CD4-positive, alpha-beta T cell treated with Interleukin-21 for 1 hour (primary cell): ENCODE measurements at places on chromosomes 12 and 14.
A peak's percentile ranks its signal among the peaks of the same experiment; 100 is the strongest.

GRCh38 chr12:124422570-124423523 is 128.0 kb downstream of the RFLNA start:
- DNase-seq: no peak

DNA sequence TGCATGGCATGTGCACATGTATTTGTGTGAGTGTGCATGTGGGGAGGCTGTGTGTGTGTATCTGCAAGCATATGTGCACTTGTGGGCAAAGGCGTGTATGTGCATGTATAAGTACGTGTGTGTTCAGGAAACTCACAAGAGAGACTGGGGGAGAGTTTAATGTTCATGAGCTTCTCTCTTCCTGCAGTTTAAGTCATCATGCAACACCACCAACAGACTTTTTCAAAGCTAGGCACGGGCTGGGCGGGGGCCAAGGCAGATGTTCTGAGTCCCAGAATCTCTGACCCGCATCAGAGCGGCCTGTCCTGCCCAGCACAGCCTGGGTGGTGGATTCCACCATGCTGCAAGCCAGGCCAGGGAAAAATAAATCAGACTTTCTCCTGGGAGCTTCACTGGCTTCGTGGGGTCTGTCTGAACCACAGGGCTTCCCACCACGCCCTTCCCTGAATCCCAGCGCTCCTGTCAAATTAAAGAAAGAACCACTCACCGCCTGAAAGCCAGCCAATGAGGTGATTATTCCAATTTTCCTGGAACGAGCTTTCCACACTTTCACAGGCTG is 75.7 kb downstream of the PITPNM2 start:
- no peak for DNase-seq

GRCh38 chr14:100532154-100532861 is 54.9 kb downstream of the BEGAIN start:
- DNase-seq: no peak

DNA sequence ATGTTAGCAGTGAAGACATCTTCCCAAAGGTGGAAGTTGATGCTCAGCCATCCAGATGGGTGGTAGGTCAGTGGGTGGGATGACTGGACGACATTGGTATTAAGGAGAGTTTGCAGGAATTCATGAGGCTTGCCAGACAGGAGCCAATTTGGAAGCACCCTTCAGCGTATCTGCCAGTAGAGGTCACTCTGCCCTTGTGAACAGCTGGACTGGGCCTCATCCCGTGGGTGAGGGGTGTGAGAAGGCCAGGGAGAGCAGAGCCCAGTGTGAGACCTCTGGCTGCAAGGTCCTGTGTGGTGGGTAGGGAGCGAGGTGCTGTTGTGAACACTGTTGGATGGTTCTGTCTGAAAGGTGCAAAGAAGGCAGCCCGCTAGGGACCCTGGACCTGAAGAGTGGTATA is 37.7 kb downstream of the SLC5A8 start:
- no peak for DNase-seq

- no peak for DNase-seq
Measured at GRCh38 chr12:27592548-27592947, 68.5 kb downstream of the PPFIBP1 start.

- no peak for DNase-seq
Measured at GRCh38 chr12:13368971-13369370, 172.4 kb downstream of the EMP1 start.

- no peak for DNase-seq
Measured at GRCh38 chr14:101369916-101370592, 191.2 kb upstream of the DIO3 start.

DNA sequence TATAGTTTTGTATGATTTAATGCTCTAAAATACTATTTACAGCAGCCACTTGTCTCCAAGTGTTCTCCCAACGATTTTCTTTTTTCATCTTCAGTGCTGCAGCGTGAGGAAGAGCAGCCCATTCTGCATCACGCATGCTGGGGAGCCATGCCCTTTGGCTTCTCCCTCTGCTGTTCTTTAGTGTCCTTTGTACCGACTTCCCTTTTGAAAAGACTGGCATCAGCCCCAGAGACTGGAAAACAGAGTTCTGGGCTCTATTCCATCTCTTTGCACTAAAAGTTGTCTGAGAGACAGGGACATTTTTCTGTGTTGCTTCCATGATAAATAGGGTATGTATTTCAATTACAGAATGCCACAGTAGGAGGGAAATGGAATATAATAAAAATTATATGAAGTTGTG is 105.1 kb downstream of the RERG start:
- DNase-seq: no peak

DNA sequence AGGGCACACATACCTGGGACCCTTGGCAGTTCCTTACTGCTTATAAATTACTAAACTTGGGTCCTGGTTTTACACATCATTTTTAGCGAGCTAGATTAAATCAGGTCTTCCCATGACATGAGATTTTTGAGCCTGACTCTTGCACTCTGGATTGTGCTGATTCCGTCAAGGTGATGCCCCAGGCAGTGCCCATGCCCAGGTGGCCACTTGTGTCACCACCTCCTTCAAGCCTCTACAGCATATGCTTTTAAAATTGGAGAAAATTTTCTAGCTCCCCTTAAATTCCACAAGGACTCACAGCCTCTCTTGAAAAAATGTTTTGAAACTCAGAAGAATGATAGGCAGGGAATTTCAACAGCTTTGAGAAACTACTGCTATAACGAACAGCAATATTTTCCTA is 9.6 kb downstream of the PTPN21 start:
- no peak for DNase-seq

DNA sequence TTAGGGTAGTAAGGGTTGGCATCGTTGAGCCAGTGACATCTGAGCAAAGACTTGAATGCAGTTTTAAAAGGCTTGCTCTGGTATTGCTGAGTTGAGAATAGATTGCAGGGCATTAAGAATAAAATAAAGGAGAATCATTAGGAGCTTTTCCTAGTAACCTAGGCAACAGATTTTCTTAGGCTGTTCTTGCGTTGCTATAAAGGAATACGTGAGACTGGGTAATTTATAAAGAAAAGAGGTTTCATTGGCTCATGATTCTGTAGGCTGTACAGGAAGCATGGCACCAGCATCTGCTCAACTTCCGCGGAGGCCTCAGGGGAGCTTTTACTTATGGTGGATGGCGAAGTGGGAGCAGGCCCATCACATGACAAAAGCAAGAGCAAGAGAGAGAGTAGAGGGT is 97.4 kb downstream of the RAD51B start:
- no peak for DNase-seq

DNA sequence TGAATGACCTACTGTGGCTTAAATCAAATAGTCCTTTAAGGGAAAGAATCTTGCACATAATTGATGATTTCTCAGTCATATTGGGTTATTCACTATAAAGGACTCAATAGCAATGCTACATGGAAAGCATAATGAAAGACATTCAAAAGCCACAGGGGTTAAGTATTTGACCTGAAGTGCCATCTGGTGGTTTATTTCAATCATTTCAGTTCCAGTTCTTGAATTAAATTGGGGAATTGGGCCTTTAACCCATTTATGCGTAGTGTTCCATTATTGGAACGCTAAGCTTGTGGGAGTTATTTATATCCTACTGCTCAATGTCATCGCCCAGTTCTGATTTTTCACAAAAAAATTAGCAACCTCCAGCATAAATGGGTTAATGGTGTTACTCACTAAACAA is 41.3 kb upstream of the C12orf71 start:
- DNase-seq: peak; percentile 7

- DNase-seq: no peak
Measured at GRCh38 chr14:36304895-36305294, 15.5 kb downstream of the MBIP start.
